NCI-H2081 treated with DMSO at 0.1 percent for 48 hours (cell line): ENCODE measurements at places on chromosomes 1 and 21.

DNA sequence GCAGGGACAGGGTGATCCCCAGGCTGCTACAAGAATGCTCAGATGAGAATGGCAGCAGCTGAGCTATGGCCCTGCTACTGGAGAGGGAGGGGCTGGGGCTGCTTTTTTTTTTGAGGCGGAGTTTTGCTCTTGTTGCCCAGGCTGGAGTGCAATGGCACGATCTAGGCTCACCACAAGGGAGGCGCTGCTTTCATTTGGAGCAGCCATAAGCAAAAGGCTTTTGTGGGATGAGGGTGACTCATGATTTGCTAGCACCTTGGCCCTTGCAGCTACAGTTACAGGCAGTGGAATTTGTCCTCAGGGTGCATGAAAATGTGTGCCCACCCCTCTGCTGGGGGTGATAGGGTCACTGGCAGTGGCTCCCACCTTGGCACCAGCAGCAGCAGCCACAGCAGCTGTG, 32.4 kb upstream of the CYP4A22 start:
- no peak for DNase-seq

- DNase-seq = no peak
These were observed 22.8 kb downstream of the DHX9 start for GRCh38 chr1:182861994-182862393.

DNA sequence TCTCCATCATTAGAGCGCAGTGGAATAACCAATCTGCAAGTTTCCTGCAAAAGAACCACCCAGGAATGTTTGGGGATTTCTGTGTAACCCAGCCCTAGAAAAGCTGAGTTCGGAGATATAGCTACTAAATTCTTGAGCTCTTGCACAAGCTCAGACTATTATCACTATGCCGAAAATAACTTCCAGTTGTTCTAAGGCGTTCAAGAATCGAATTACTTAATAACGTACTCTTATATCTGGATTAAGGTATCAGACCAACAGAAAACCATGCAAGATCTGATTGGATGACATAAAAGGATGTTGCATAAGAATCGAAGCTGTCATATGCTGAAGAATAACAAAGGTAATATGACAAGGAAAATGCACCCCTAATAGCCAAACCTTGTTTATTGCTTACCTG, 7.5 kb upstream of the LAMC2 start:
- DNase-seq = no peak

DNA sequence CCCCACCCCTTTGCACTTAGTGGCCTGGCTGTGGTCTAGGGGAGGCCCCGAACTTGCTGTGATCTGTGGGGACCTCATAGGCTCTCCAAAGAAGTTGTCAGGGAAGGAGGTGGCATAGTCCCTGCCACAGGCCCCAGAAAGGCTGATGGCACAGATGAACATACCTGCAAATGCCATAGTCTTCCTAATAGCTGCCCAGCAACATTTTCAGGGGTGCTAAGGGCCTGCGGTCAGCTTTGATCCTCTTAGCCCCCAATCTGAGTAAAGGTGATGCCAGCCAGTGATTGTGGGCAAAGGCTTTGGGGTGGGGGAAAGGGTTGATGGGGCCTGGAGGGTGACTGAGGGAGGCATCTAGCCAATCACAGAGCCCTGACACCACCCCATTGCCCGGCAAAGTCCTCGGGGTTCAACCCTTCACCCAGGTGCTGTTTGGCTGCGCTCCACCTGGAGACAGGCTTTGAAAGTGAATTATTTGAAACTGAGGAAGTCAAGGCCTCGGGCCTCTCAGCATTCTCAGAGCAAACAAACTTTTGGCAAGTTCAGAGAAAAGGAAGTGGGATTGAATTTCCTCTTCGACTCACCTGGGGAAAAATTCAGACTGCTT, 35.8 kb downstream of the PAX7 start:
- DNase-seq = no peak

- no peak for DNase-seq
These were observed 44.0 kb downstream of the TRIM62 start for GRCh38 chr1:33137800-33138199.

- no peak for DNase-seq
These were observed 14.8 kb upstream of the NFIA start for GRCh38 chr1:61067446-61068019.

DNA sequence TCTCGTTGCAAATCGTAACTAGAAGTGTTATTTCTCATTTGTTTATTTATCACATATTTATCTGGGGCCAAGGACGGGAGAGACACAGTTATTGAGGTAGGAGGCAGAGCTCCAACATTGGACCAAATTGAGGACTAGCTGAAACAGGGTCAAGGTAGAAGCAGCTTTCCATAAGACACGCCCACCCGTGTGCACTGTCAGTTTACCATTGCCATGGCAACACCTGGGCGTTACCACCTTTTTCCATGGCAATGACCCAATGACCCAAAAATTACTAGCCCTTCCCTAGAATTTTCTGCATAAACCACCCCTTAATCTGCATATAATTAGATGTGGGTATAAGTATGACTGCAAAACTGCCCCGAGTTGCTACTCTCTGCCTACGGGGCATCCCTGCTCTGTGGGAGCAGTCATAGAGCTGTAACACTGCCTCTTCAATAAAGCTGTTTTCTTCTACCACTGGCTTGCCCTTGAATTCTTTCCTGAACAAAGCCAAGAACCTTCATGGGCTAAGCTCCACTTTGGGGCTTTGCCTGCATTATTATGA, 72.7 kb downstream of the FBXO2 start:
- no peak for DNase-seq

- DNase-seq = no peak
These were observed 27.0 kb downstream of the COL18A1 start for GRCh38 chr21:45431781-45432572.

DNA sequence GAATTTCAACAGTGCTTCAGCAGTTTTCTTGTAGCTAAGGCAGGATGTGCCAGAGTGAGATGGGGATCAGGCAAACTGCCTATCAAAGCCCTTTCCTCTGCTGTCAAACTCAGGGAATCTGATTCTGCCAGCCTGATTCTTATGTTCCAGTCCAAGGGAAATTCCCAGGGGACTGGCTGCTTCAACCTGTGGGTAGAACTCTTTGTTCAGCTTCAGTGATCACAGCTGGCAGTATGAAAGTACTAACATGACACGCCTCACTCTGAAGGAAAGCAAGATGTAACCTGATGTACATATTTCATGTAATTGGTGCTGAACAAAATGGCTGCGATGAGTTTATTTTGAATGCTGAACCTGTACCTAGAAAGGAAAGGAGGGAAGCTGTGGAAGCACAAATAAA, 40.1 kb upstream of the SLC5A9 start:
- DNase-seq = no peak

DNA sequence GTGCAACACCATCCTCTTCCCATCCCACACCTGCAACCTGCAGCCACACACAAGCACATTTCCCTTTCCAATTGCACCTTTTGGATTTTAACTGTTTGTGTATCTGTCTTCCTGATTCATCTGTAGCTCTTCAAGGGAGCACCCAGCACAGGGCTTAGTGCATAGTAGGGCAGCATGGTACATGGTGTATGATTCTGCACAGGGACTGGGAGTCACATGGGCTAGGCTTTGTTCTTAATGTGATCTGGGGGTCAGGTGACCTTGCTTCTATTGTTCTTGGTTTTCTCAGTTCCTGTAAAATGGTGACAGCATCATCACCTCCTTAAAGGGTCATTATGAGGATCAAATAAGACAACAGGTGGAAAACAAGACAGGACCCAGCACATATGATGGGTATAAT, 419.3 kb downstream of the MATN1 start:
- no peak for DNase-seq

DNA sequence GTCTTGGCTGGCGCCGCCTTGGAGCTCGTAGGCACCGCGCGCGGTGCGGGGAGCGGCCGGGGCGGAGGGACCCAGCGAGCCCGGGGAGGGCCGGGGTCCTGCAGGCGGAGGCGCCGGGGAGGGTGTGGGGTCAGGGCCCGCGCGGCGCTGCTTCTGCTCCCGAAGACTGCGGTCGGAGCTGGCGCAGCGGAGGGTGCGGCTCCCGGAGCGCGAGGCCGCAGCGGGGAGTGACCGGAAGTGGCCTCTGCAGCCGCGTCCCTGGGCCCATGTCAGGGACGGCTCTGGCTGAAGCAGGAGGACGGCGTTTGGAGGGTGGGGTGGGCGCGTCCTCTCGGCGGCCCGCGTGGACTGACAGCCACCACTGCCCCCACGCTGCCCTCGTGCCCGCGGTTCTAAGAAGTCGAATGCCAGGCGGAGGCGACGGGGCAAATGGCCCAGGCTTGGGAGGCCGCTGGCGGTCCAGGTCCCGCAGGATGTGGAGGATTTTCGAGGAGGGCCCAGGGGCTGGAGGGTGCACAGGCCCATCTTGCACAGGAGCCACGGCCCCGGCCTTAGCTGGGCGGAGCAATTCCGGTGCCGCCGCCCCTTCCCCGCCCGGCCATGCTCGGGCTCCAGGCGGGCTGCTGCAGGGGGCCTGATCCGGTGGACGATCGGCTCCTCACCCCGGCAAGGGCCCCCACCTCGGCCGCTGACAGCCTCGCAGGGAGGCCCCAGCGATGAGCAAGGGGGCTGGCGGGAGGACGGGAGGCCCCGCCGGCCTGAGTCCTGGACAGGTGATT, 7.7 kb upstream of the ZNF669 start:
- DNase-seq = no peak

DNA sequence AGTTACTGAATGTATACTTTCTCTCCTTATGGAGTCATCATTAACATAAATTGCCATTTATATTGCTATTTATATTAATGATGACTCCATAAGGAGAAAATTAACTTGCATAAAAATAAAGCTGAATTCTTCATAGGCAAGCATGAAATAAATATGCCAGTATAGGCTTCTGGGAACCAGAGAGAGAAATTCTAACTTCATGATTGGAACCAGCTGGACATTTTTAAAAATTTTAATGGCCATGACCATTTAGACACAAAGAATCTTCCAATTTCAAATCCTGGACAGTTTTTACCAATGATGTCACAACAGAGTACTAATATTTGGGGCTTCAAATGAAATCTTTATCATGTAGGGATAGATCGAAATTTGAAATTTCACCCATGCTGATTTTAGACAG, 268.7 kb downstream of the PTGER3 start:
- no peak for DNase-seq

GRCh38 chr1:29849038-29849750, 612.9 kb downstream of the PTPRU start:
- DNase-seq = no peak

- DNase-seq = no peak
These were observed 32.6 kb upstream of the GNG4 start for GRCh38 chr1:235682216-235682615.

DNA sequence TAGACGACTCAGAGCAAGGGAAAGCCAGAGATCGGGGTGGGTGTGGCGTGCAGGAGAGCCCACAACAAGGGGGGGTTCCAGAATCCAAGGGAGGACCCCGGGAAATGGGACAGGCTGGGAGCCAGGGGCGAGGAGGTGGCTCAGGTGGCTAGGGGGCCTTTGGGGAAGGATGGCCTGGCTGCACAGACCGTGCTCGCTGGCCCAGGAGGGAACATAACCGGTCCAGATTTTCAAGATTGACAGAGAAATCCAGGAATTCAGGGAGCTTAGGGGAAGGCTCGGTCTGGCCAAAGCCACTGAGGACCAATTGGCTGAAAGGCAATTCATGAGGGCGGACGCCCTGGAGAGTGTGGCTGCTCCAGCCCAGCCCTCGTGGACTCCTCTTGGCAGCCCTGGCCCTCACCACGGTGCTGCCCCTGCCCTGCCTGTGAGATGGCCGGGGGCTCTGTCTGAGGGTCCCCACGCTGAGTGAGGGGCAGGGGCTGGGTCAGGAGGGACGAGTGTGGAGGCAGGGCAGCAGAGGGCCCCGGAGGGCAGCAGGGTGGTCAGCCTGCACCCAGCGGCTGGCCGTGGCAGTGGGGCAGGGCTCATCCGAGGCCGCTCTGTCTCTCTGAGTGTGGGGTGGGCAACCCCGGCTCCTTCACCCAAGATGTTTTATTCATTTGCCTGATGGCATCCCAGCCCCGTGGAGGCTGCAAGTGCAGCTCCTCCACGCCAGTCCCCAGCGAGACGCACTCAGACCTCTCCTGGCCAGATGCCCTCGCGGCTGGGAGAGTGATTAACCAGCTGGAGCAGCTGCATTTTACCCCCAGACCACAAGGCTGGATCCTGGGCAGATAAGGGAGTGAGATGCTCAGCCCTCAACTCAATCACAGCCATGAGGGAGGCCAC, 5.6 kb upstream of the LRRC3 start:
- DNase-seq = no peak

GRCh38 chr1:239792157-239792556, 299.5 kb upstream of the FMN2 start:
- DNase-seq = no peak

DNA sequence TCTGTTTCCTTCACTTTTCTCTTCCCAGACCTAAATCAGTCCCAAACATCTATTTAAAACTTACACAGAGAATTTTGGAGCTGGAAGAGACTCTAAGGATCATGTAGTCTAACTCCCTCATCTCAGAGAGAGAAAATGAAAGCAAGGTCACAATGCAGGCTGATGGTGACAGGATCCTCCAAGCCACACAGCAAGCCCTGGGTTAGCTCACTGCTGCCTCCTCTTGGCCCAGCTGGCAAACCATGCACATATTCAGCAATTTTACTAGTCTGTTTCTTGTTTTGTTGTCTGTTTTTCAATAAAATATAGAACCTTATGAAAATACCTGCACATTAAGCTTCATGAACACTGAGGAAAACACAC, 27.7 kb upstream of the LY9 start:
- no peak for DNase-seq

- DNase-seq = no peak
These were observed 2.1 kb downstream of the TRIM67 start for GRCh38 chr1:231163830-231164427.

DNA sequence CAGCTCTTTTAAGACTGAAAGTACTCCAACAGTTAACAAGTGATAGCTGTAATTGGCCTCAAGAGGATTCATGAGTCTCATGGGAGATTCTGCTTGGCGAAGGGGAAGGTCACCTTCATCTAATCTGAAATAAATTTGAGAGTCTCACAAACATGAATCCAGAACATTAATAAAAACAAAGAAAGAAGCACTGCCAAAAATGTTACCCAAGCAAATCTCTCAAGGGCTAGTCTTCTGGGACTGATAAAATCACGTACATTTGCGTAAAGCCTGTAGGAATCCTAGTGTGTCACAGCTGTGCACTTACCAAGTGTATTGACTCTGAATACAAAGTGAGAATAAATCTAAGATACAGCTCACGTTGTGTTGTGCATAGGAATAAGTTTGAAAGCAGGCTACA, 21.2 kb upstream of the NUF2 start:
- no peak for DNase-seq

DNA sequence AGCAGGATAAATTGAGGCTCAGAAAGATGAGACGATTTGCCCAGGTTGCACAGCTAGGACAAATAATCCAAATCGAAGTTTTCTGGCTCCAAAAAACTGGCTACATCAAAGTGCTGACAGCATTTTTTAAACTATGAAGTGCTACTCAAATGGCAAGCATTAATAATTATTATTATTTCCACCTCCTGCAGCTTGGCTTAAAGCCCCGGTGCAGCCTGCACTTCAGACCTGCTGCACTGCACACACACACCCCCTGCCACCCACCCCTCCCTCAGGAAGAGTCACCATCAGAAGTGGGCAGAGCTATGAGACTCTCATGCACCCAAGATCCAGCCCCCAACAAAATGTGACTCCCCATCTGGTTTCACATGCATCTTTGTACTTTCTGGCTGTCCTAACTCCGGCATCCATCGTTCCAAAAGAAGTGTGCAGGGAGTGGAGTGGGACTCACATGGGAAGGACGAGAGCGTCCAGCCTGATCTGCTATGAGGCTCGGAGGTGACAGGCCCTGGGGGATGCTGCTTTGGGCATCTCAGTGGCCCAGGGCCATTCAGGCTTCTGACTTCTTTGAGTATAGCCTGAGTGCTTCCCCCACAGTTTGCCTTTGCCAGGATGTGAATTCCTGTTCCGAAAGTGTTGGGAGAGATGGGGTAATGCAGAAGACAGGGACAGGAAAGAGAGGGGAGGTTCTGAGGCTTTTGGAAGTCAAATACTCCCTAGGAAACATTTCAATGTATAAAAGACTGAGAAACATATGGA, 65.0 kb upstream of the FAM20B start:
- no peak for DNase-seq
